Stimulated activated naive CD4-positive, alpha-beta T cell (primary cell): ENCODE measurements at places on chromosomes 6 and 20.

- DNase-seq, result no peak
Measured at GRCh38 chr20:31570735-31571617, 34.1 kb upstream of the ID1 start.

DNA sequence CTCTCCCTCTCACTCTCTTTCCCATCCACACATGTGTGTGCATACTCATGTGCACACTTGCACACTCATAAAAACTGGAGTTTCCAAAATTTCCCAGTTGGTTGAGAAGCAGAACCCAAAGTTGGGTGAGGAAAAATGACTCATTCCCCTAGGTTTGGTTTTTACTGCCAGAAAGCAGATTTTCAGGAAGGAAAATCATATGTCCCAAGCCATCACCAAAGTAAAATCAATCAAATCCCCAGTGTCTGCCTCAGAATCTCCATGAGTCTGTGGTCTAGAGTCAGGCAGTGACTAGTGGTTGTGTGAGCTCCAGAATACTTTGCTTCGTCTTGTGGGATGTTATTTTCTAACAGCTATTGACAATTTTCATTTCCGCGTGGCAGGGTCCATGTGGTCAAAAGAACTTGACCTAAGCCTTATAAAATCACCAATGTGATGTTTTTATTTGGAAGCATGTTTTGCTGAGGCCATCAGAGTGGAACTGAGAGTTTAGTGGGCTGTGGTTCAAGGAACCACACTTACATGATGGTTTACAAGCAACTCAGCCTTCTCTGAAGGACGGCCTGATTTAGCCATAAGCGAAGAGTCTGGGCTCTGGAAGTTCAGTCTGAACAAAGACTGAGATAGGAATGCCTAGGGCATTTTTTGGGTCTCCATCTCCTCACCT, 81.9 kb upstream of the CCN6 start:
- no peak for DNase-seq

GRCh38 chr6:168533414-168533813, 92.4 kb downstream of the SMOC2 start:
- no peak for DNase-seq

- no peak for DNase-seq
Measured at GRCh38 chr6:139567095-139567494, 192.6 kb upstream of the CITED2 start.

- no peak for DNase-seq
Measured at GRCh38 chr6:5463690-5464089, 202.4 kb downstream of the FARS2 start.

GRCh38 chr6:17714879-17715851, 8.4 kb upstream of the NUP153 start:
- DNase-seq, result no peak
